ENCODE measurements at places on chromosomes 4 and X.

GRCh38 chrX:15336023-15336413 lies 695 bp upstream of the PIGA start:
- peak; percentile 59 for DNase-seq

DNA sequence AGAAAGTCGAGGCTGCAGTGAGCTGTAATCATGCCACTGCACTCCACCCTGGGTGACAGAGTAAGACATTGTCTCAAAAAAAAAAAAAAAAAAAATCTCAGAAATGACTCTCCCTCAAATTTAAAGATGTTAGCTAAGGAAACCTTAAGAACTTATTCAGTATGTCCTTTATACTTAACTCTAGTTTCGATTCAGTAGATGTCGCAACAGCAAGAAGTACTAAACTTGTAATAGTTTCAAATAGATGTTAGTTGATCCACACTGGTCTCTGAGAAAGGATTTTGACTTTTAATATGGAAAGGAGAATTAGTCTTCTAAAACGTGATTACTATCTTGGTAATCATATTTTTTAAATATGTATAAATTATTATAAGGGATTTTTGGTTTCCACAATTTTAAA lies 29.6 kb downstream of the NKX3-2 start:
- no peak for DNase-seq

GRCh38 chrX:110004731-110005369 lies 1.9 kb downstream of the TMEM164 start:
- no peak for DNase-seq

GRCh38 chr4:1318046-1318375 lies 28.3 kb downstream of the MAEA start:
- no peak for DNase-seq

GRCh38 chr4:55125763-55126541 lies 557 bp upstream of the KDR start:
- no peak for DNase-seq

GRCh38 chr4:176834531-176834930 lies 41.8 kb upstream of the VEGFC start:
- DNase-seq: no peak

DNA sequence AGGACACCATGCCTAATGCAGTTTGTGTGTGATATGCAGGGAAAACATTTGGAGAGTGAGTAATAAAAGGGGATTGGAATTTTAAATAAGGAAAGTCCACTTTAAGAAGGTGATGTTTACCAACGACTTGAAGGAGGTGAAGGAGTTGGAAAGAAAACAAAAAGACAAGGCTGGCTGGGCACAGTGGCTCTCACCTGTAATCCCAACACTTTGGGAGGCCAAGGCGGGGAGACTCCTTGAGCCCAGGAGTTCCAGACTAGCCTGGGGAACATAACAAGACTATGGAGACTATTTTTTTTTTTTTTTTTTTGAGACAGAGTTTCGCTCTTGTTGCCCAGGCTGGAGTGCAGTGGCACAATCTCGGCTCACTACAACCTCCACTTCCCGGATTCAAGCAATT lies 11.0 kb downstream of the NDUFB11 start:
- DNase-seq: no peak

DNA sequence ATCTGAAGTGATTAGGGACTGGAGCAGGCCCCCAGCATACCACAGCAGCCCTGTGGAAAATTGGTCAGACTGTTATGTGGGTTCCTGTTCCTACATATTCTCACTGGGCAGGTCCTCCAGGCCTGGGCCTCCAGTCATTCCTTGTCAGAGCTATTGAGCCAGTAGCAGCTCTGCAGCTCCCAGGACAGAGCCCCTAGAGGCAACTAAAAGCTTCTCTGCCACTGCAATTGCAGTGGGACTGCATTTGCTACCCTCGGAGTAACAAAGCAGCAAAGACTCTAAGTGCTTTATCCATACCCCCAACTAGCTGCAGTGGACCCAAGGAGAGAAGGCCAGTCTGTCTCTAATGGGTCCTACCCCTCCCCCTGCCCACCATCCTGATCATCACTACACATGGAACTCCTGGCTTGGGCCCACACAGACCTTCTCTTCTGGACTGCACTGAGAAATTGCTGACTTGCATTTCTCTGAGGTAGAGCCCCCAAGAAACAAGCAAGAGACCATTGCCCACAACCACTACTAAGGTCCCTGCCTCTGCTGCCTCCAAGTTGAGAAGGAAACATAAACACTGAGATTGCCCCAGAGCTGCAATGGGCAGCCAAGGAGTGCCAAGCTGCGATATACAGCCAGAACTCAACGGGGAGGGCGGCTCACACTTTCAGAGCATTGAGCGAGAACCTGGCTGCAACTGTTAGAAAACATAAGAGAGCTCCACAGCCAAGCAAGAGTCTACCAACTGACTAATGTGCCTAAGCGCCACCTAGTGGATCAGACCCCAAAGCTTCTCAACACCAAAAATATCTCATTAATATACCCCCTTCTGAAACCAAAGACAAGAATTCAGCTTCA lies 738.7 kb upstream of the NDST4 start:
- DNase-seq: peak; percentile 53

GRCh38 chr4:185036019-185036418 lies 17.7 kb downstream of the HELT start:
- DNase-seq: no peak

- DNase-seq: no peak
Measured at GRCh38 chrX:76850851-76851250, 423.3 kb downstream of the MAGEE1 start.

DNA sequence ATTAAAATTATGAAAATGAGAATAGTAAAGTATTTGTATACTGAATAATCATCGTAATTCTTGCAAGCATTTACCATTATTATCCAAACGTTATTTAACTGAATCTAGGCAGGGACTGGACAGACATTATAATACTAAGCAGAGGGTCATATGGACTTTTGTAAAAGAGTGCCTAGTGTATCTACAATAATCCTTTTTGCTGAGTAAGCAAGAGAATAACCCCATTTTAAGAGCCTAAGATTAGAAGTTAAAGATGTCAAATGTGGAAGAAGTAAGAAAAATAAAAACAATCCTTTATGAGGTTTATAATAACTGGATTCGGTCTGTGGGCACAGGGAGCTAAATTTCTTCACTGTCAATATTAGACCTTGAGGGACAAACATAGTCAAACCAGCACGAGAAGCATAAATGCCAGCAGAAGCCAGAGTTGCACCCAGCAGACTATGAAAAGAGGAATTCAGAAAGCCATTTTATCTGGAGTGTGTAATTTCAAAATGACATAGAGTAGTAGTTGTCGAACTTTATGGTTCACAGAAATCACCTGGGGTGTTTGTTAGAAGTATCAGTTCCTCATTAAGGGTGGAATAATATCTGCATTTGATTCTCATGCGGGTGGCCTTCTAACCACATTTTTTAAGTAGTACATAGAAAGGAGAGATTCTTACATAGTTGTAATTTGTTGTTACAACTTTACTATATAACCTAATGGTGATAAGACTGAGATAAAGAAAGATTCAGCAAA lies 39.7 kb upstream of the DCLK2 start:
- no peak for DNase-seq

GRCh38 chr4:627347-628125 lies 2.2 kb downstream of the PDE6B start:
- no peak for DNase-seq

- DNase-seq: no peak
Measured at GRCh38 chr4:132297346-132297745, 851.7 kb upstream of the PCDH10 start.

- DNase-seq: no peak
Measured at GRCh38 chr4:144574000-144574399, 72.0 kb upstream of the HHIP start.

GRCh38 chrX:68830419-68831404 lies 1.9 kb downstream of the EFNB1 start:
- no peak for DNase-seq

GRCh38 chrX:97234471-97235081 lies 350.9 kb downstream of the RPA4 start:
- DNase-seq: no peak

GRCh38 chr4:59971952-59972351 lies 1228.2 kb upstream of the ADGRL3 start:
- no peak for DNase-seq

DNA sequence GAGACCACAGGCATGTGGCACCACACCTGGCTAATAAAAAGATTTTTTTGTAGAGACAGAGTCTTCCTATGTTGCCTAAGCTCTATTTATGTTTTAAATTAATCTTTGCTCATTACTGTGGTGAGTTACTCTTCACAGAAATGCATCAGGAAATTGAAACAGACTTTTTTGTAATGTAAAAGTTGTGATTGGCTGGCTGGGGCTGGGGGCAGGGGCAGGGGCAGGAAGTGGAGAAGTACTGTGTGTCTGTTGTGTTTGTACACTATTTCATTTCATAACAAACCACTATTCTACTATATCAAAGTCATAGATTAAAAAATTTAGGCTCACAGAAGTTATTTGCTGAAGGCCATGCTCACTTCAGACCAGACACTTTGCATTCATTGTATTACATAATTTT lies 19.1 kb upstream of the ABRAXAS1 start:
- no peak for DNase-seq

GRCh38 chr4:8694226-8694625 lies 101.7 kb downstream of the CPZ start:
- no peak for DNase-seq

DNA sequence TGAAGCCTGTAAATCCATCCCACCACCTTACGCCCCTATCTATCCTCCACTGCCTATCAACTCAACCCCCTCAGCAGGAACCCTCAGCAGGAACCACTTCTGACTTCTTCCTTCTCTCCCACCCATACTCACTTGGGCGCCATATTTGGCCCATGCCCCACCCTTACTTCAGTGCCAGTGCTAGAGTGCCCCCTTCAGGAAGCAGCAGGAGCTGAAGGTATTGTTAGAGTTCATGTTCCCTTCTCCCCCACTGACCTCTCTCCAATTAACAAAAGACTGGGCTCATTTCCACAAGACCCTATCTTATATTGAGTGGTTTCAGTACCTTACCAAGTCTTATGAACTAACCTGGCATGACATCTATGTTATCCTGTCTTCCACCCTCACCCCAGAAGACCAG lies 363.1 kb upstream of the SLIT2 start:
- no peak for DNase-seq

GRCh38 chr4:23717528-23718248 lies 172.2 kb downstream of the PPARGC1A start:
- peak; percentile 13 for DNase-seq

GRCh38 chr4:101835121-101835904 lies 44.8 kb downstream of the BANK1 start:
- no peak for DNase-seq

DNA sequence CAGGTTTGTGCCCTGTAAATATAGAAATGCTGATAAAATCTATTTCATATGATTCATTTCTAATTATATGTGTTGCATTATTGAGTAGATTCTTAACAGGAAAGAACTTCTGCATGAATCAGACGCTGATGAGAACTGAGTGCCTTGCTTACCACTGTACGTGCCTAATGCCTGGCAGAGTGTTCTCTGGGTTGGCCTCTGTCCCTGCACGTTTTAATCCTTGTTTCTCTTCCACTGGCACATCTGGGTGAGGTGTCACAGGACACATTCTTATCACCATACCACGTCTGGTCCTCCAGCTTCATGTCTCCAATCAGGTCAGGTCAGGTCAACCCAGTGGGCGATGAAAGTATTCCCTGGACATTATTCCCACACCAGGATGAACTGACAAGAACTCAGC lies 53.6 kb downstream of the KLF3 start:
- DNase-seq: no peak

GRCh38 chr4:90357117-90357710 lies 230.0 kb downstream of the CCSER1 start:
- DNase-seq: peak; percentile 79

GRCh38 chr4:168453146-168453545 lies 27.1 kb downstream of the DDX60L start:
- DNase-seq: no peak

DNA sequence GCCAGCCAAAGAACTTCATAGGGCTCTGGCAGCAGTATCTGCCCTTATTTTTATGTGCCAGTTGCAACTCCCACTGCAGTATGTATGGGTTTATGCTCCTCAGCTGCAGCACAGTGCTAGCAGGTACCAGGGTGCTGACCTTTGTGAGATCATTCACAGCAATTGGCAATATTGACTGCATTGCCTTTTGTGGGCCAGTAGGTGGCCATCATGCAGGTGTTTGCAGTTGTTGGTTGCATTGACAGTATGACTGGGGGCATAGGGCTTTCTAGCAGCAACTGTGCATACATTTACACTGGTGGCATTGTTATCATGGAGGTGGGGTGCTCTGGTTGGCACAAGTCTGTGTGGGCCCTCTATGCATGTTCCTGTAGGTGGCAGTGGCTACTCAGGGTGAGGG lies 42.5 kb downstream of the FAAH2 start:
- no peak for DNase-seq

DNA sequence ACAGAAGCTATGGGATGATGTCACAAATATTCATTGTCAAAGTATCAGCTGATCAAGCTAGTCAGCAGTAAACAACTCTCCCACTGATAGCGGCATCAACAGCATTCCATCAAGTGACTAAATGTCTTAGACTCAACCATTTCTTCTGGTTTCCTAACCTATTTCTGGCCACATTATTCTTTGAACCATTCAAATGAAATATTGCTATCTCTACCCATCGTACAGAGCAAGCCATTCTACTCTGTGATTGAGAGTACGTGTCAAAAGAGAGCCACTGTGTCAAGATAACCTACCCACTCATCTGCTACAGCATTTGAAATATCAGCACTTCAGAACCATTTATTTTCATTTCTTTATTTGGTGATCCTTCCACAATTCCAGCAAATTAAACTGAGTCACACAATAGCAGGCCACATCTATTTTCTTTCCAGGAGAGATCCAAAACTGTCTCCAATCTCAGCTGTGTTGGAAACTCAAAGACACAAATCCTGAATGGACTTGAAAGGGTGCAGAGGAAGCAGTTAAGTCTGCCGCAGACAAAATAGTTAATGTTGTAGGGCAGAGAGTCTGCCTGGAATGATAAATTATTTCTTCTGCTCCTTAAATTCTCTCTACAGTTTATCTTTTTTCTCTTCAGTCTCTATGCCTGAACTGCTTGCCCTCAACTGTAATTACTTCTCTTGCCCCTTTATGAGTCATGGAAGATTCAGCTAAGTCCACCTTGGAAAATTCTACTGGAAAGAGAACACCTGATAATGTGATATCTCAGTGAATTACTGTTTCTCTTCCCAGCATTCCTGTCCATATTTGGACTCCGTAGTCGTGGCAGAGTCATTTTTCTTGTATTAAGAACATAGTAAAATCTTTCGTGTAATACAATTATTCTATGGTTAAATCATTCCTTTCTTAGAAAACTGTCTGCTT lies 364.8 kb downstream of the PDGFC start:
- no peak for DNase-seq

DNA sequence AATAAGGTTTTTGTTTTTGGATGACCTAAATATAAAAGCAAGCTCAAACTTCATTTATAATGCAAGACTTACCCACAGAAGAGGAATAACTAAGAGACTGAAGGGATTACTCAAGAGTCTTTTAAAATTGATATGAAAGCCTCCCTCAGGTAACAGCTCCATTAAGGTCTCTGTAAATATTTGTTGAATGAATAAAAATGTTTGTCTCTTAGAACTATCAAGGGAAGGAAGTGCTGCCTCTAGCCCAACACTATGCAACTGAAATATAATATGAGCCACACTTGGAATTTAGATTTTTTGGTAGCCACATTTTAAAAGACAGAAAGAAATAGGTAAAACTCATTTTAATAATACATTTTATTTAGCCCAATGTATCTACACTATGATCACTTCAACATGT lies 127.8 kb downstream of the SH3RF1 start:
- no peak for DNase-seq

GRCh38 chr4:121791481-121791880 lies 9.6 kb upstream of the EXOSC9 start:
- DNase-seq: no peak

All from hematopoietic multipotent progenitor cell (in vitro differentiated cells).